ENCODE measurements at places on chromosomes 12 and 14. TPM values are rescaled to one million over a fixed set of nuclear protein-coding genes. Genes with fewer than 3 reads are reported as not detected.

DNA sequence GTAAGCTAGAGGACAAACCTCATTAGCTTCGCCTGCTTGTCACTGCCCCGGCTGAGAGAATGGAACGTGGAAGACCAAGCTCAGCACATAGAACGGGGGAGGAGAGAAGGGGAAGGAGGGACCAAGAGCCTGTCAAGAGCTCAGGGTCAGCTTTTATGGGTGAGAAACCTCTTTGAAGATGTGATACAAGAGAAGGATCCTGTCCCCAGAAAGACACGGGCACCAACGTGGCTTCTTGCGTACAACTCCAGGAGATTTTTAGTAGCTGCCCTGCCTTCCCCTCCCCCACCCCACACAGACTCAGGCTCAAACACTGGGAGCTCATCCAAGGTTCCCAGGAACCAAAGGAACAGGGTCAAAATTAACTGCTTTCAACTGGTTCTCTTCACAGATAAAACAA, 34.7 kb downstream of the APPL2 start:
- H3K4me3 ChIP-seq = no peak overlapping the region
- H3K4me1 ChIP-seq = no peaks in the 10 kb centered on the region
- DNase-seq = no peak

GRCh38 chr12:229441-230191, 15.7 kb upstream of the SLC6A12 start:
- DNase-seq = no peak
- no peaks in the 10 kb centered on the region for H3K27me3 ChIP-seq
- no peaks in the 10 kb centered on the region for H3K4me1 ChIP-seq
- H3K27ac ChIP-seq = no peak overlapping the region
- H3K4me3 ChIP-seq = no peak overlapping the region
- H3K36me3 ChIP-seq = no peaks in the 10 kb centered on the region

GRCh38 chr14:91019673-91020072, 40.8 kb downstream of the RPS6KA5 start:
- no peak overlapping the region for H3K27ac ChIP-seq
- no peaks in the 10 kb centered on the region for H3K27me3 ChIP-seq
- H3K4me3 ChIP-seq = no peak overlapping the region
- no peak for DNase-seq
- peaks cover 4% of the 10 kb centered on the region for H3K36me3 ChIP-seq

The ACACB gene
- 27.5 TPM for total RNA-seq

DNA sequence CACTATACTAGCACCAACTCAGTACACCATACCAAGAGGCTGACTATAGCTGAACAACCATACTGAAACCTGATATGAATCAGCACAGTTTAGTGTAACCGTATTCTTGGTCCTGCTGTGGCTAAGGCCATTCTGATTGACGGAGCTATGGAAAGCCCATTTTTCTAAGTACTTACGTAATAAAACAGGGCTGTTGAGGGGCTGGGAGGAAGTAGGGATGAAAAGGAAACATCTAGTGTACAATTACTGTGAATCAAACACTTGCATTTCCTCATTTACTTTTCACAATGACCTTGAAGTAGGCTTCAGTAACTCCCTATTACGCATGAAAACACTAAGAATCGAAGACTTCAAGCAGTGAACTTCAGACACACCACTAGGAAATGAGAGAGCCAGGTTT, 198.2 kb downstream of the BTG1 start:
- H3K4me1 ChIP-seq = peaks cover 5% of the 10 kb centered on the region
- H3K27me3 ChIP-seq = no peaks in the 10 kb centered on the region
- no peaks in the 10 kb centered on the region for H3K36me3 ChIP-seq
- no peak overlapping the region for H3K27ac ChIP-seq

- no peak overlapping the region for H3K27ac ChIP-seq
- no peak overlapping the region for H3K4me3 ChIP-seq
- no peaks in the 10 kb centered on the region for H3K27me3 ChIP-seq
- no peaks in the 10 kb centered on the region for H3K36me3 ChIP-seq
Observed at GRCh38 chr14:100623961-100624360, 36.7 kb upstream of the BEGAIN start.

DNA sequence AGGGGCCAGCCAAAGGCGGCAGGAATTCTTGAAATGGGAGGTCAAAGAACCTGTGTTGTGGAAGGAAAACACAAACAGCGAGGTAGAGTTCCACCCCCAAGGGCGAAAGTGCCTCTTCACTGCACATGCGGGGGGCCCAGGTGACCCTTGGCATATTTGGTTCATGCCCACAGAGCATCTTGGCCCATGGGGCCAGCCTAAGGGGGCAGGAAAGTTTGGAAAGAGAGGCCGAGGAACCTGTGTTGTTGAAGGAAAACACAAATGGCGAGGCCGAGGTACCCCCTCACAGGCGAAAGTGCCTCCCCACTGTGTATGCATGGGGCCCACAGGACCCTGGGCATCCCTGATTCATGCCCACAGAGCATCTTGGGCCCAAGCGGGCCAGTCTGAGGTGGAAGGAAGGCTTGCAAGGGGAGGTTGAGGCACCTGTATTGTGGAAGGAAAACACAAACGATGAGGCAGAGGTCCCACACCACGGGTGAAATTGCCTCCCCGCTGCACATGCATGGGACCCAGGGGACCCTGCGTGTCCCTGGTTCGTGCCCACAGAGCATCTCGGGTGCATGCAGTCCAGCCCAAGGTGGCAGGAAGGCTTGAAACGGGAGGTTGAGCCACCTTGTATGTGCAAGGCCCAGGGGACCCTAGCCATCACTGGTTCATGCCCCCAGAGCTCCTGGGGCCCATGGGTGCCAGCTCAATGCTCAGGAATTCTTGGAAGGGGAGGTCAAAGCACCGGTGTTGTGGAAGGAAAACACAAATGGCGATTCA, 384.1 kb downstream of the ALG10 start:
- no peaks in the 10 kb centered on the region for H3K27me3 ChIP-seq
- no peak for DNase-seq
- no peaks in the 10 kb centered on the region for H3K36me3 ChIP-seq

- H3K36me3 ChIP-seq = peaks cover 2% of the 10 kb centered on the region
- H3K27me3 ChIP-seq = no peaks in the 10 kb centered on the region
- no peak for DNase-seq
Observed at GRCh38 chr12:12451098-12451497, 94.2 kb downstream of the BORCS5 start.

GRCh38 chr14:65255029-65255545, 152.8 kb upstream of the MAX start:
- no peaks in the 10 kb centered on the region for H3K27me3 ChIP-seq
- no peak overlapping the region for H3K27ac ChIP-seq
- no peak for DNase-seq
- peaks cover 14% of the 10 kb centered on the region for H3K4me1 ChIP-seq

All from B cell (primary cell).